ENCODE measurements at places on chromosomes 2 and 18. TPM values are rescaled to one million over a fixed set of nuclear protein-coding genes. Genes with fewer than 3 reads are reported as not detected.

The GKN1 gene
- not detected for total RNA-seq

The CD8A gene
- not detected for total RNA-seq

The GLI2 gene
- total RNA-seq = 9.8 TPM

The CNDP1 gene
- not detected for total RNA-seq

The MPP4 gene
- total RNA-seq = 9.8 TPM

The KLHL30 gene
- total RNA-seq = 1.7 TPM

The FSHR gene
- total RNA-seq = not detected

The ST6GAL2 gene
- total RNA-seq = under 0.01 TPM

The CDK15 gene
- total RNA-seq = 0.56 TPM

The POTEI gene
- under 0.01 TPM for total RNA-seq

The DPP10 gene
- not detected for total RNA-seq

The C2orf80 gene
- not detected for total RNA-seq

The DCDC2C gene
- total RNA-seq = not detected

Measured in regular cardiac myocyte (primary cell).